Stimulated activated CD8-positive, alpha-beta memory T cell treated with anti-CD3 and anti-CD28 coated beads, Interleukin-4, amount 100 ng/mL, for 4 hours (primary cell): ENCODE measurements at places on chromosomes 12 and 14.

DNA sequence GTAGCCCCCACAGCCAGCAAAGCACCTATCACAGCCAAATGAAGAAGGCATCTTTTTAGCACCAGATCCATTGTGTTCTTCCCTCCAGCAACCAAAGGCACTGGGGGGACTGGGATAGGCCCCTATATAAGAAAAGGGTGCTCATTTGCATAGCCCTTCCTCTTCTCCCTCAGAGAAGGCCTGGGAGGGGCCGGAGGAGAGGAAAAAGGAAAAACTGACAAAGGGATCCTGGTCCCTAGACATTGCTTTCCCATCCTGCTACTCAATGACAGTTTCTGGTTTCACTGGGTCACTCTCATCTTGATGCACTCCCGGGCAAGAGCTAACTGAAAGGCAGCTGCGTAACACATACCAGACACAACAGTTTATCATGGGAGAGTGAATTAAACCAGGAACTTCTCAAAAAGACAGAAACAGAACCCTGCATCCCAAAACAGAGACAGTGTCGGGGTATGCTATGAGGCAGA is at the start of gene PMEL:
TSS of gene PMEL (minus strand) at position 102 of the 467 bp plus-strand sequence. CDS start at position 71, 31 bp downstream.
- no peak for DNase-seq

GRCh38 chr14:69948351-69948750 is 69.1 kb downstream of the SMOC1 start:
- no peak for DNase-seq

GRCh38 chr12:71947645-71948105 is 9.0 kb downstream of the TPH2 start:
- DNase-seq: no peak

GRCh38 chr12:97940629-97941028 is 478.0 kb downstream of the RMST start:
- no peak for DNase-seq

- no peak for DNase-seq
Observed at GRCh38 chr12:107374161-107374840, 281.0 kb upstream of the CRY1 start.

GRCh38 chr12:26277506-26278246 is 82.3 kb downstream of the SSPN start:
- no peak for DNase-seq

DNA sequence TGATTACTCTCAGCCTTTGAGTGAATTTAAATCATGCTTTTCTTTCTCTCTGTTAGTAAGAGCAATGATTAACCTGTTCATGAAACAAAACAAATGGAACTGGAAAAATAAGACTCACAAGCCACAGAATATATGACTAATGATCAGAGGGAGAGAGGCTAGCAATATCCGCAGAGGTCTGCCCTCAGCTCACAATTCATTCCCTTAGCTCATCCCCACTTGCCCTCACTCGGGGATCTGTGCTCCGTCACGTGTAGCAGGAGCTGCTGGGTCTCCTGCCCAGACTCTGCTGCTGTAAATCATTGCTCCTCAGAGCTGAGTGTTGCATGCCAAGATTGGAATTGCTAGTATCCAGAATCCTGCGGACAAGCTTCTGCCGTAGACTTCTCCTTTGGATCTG is 53.1 kb upstream of the GNG2 start:
- no peak for DNase-seq

GRCh38 chr12:122062832-122063693 is 15.5 kb upstream of the MLXIP start:
- DNase-seq: no peak

DNA sequence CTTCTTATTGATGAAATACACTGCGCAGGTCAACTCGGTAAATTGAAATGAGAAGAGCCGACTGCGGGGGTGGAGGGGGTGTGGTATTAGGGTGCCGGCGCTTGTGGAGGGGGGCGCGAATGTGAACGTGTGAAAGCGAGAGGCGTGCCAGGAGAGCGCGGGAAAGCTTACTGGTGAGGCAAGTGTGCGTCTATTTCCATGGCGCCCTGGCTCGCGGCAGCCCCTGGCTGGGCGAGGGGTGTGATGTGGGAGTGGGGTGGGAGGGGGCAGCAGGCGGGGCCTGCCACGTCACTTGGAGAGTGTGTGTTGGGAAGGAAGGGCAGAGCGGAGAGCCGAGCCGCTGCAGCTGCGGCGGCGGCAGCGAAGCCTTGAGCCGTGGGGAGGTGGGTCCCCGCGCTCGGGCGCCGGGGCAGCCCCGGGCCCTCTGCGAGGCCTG is 88.8 kb downstream of the GALNT8 start:
- DNase-seq: no peak

GRCh38 chr14:32073537-32074189 is 3.4 kb upstream of the ARHGAP5 start:
- peak; percentile 23 for DNase-seq

DNA sequence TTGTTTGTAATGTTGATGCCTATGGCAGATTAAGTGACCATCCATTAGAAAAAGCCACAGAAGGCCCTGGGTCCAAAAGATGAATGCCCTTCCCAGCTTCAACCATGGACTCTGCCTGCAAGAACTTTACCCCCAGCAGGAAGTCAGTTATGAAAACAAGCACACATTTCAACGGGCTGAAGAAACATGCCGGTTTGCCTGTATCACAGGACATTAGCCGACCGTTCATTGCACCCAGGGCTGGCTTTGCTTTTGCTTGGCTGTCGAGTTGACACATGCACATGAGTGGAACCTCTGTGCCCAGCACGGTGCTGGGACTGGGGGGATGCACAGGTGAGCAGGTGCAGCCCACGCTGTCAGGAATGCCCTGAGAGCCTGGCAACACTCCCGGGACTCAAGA is 1087.0 kb downstream of the BCL11B start:
- DNase-seq: no peak

DNA sequence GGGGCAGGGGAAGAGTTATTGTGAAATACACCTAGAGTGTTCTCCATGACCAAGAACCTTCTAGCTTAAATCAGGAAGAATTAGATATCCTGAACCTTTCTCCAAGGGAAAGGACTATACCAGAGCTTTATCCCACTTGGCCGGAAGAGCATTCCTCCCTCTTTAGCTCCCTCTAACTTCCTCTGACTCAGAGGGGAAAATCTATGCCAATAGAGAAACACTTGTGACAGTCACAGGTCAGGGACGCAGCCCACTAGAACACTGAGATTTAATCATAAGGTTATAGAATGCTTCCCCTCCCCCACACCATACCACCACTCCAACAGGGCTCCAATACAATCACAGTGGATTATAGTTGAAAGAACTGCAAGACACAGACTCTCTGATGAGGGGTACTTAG is 55.4 kb upstream of the RFX4 start:
- DNase-seq: no peak

DNA sequence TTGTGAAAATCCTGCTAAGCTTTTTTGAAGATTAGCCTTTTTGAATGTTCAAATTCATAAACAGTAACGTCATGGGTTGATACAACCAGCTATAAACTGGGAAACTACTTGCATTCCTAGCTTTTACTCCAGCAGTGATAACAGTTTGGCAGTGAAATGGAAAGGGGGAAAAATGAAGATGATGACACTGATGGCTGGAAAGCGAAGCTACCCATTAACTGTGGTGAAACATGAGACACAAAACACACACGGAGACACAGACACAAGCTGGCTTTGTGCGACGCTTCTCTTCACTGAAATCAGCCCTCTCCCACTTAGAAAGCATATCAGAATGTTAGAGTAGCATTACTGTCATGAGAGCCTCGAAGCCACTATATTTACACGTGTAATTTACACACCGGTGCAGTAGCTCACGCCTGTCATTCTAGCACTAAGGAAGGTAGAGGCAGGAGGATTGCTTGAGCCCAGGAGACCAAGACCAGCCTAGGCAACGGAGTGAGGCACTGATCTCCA is 15.7 kb downstream of the VPS37B start:
- DNase-seq: no peak

DNA sequence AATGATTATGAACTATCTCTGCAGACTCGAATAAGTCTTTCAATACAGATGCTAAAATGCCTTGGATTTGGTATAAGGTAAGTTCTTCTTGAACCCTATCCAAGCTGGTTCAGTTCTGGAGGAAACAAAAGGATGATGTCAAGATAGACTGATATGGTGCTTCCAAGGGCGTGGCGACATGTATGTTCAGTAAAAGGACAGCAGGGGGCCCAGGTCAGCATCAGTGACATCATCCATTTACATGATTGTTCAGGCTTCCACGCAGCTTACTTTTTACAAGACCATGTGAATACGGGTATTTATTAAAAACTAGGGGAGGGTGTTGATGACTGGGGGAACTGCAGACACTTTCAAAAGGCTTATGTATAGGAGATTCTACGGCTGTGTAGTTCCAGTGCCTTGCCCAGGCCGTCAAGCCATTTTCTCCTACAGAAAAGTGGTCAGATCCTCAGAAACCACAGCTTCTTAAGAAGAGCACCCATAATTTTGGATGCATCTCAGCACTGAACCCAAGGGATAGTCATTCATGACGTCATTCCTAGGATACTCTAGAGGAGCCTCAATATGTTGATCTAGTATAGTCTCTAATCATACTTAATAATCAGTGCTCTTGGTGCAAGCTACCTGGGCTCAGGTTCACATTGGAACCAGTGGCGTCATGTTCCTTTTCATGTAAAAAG is 527.7 kb downstream of the FUT8 start:
- DNase-seq: no peak

- DNase-seq: no peak
Observed at GRCh38 chr12:117980616-117981015, 11.8 kb upstream of the KSR2 start.

DNA sequence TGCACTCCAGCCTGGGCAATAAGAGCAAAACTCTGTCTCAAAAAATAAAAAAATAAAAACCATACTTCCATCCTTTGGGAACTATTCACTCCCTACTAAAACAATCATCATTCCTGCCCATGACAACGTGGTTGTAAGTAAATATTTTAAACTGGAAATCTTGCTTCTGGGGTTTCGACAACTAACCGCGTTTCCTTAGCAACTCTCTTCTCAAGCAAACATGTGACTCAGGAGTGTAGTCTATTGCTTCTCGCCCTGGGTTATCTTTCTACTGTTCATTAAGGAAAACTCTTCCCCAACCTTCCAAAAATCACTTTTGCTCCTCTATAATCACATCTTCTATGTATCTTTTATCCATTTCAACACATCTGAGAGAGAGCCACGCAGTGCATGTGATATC is 21.8 kb downstream of the APPL2 start:
- DNase-seq: no peak

GRCh38 chr12:6607751-6608591 is 792 bp upstream of the CHD4 start:
- DNase-seq: no peak

DNA sequence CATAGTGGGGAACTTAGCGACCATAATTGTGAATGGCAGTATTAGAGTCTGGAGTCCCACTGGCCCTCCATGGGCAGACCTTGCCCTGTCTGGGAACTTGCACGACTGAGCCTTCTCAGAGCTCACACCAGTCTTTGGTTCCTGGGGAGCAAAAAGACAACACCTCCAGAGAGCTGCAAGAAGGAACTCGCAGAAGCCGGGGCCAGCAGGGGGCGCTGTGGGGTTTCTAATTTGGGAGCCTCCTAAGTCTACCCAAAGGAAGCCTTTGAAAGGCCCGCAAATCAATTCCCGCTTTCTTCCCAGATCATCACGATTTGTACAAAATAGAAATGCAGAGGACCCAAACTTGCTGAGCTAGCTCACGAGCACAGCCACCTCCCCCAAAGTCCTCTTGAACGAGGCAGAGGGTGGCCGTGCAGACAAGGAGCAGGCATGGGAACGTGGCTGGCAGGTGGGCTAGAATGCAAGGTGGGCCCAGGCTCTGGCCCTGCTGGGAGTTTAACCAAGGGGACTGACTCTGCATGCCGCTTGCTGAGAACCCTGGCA is 46.3 kb upstream of the FBXO21 start:
- DNase-seq: peak; percentile 38

GRCh38 chr14:102955636-102956408 is 33.4 kb downstream of the AMN start:
- no peak for DNase-seq

DNA sequence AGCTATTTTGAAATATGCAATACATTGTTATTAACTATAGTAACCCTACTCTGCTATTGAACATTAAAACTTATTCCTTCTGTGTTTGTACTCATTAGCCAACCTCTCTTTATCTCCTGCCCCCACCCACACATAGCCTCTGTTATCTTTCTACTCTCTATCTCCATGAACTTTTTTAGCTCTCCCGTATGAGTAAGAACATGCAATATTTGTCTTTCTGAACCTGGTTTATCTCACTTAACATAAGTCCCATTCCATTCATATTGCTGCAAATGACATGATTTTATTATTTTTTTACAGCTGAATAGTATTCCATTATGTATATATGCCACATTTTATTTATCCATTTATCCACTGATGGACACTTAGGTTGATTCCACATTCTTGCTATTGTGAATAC is 79.0 kb upstream of the AMIGO2 start:
- DNase-seq: no peak

GRCh38 chr14:79074510-79074909 is 904.3 kb downstream of the NRXN3 start:
- no peak for DNase-seq

DNA sequence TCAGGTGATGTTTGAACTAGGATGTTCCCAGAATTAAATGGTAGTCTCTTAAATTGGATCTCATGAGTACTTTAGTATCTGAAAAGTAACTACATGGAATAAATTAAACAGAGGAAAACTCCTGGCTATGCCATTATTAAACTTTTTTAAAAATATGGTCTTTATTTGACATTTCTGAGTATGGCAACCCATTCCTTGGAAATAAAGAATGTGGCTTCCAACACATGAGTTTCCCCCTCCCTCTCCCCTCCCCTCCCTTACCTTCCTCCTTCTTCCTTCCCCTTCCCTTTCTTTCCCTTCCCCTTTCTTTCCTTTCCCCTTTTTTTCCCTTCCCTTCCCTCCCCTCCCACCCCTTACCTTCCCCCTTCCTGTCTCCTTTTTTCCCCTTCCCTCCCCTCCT is 940.2 kb downstream of the DIO2 start:
- DNase-seq: no peak

DNA sequence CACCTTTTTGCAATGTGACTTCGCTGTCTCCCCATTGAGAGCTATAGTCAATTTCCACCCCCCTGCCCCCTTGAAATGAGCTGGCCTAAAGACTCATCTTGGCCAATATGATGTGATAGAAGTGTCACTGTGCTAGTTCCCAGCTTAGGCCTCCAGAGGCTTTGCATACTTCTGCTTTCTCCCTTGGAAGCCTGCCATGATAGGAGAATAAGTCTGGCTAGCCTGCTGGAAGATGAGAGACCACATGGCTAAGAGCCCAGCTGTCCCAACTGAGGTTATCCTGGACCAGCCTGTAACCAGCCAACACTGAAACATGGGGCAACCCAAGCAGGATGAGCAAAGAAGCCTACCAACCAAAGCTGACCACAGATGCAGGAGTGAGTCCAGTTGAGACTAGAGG is 196.9 kb downstream of the GRIN2B start:
- no peak for DNase-seq

GRCh38 chr12:9115731-9116559 is at the start of gene A2M:
TSS of gene A2M (minus strand) at chr12:9115919. CDS start at chr12:9115849, 70 bp downstream.
- no peak for DNase-seq

- DNase-seq: no peak
Observed at GRCh38 chr14:104169699-104170479, 31.5 kb downstream of the KIF26A start.

GRCh38 chr14:62097072-62097471 is 334.9 kb downstream of the SNAPC1 start:
- no peak for DNase-seq

- DNase-seq: no peak
Observed at GRCh38 chr14:100796946-100797345, 29.0 kb upstream of the MEG3 start.
